ENCODE measurements at places on chromosomes 13 and 19.

DNA sequence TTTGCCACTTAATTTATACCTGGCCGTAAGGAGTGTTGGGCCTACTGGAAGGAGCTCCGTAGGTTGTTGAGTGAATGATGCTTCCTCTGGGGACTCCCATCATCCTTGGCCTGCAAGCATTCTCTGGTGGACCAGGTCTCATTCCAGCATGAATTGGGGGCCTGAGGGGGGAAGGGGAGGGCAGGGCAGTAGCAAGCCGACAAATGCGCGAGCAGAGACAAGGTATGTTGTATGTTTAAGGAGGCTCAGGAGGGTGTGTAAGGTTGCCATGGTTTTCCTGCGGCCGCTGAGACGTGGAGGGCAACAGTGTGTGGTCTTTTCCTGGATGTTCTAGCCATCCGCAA, 749 bp downstream of the ZNF264 start:
- no peak for DNase-seq

DNA sequence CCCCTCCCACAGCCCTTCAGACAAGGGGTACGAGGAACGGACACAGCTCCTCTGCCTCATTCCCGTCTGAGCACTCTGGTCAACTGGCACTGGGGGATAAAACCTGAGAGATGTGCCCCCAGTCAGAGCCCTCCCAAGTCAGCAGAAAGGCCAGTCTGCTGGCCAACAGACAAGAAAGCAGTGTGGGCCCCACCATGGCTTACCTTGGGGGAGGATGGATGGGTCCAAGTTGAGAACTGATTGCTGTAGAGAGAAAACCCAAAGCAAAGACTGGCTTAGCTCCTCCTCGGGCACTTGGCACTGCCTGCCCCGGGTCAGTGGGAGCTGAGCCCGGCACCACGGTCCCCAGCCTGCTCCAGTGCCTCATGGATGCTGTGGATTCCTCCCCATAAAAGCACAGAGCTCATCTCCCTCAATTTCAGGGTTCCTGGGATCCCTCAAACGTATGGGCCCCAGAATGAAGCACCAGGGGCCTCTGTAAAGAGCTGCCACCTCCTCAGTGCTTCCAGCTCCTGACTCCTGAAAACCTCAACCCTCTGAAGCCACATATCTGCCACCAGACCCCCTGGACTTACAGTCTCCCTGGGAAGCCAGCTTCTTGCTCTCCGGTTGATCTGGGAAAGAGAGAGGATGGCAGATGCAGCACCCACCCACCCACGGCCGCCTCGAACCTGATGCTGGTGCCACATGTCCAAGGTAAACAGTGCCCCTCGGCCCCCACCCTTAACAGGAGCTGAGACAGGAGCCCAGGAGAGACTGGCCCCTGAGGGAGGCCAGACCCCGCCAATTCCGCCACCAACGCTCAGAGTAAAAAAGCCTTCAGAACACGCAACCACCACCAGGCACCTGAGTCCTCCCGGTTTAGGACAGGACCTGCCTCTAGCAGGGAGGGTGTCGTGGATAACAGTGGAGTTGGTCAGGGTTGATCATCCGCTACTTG, 3.3 kb downstream of the KHSRP start:
- DNase-seq: no peak

- DNase-seq: no peak
These were observed 13.5 kb downstream of the ERICH4 start for GRCh38 chr19:41456342-41456918.

GRCh38 chr13:102597029-102597961, 509 bp downstream of the TPP2 start:
- peak; percentile 36 for DNase-seq

DNA sequence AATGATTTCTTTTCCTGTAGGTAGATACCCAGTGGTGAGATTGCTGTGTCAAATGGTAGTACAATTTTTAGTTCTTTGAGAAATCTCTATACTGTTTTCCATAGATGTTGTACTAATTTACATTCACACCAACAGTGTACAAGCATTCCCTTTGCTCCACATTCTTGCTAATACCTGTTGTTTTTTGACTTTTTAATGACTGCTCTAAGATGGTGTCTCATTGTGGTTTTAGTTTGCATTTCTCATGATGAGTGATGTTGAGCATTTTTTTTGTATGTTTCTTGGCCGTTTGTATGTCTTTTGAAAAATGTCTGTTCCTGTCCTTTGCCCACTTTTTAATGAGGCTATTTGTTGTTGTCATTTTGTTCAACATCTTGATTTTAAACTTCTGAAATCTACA, 103.3 kb downstream of the DGKH start:
- no peak for DNase-seq

DNA sequence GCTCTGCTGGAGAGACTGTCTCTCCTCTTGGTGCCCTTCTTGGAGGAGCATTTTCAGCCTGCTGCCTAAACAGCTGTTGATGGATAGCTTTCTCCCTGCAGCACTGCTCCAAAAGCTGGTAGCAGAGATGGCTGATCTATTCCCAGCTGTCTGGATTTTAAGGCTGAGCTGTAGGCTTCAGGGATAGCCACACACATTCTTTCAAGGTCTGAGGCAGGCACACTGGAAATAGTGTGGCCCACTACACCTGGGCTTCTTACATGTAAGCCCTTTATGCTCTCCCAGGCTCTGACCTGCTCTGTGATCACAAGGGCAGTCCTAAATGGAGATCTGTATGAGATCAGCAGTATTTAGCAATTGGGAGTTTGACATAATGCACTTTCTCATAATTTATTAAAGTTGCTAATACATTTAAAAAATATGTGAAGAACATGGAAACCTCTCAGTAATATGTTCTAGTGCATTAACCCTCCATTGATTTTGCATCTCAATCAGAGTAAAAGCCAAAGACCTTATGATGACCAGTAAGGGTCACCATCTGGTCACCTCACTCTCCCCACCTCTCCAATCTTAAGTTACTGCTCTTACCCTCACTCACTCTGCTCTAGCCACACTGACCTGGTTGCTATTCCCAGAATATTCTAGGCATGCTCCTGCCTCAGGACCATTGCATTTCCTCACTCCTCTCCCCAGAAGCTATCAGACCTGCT, 91.6 kb downstream of the MBNL2 start:
- no peak for DNase-seq

GRCh38 chr19:53917356-53917755, 8.3 kb downstream of the CACNG7 start:
- DNase-seq: no peak

- DNase-seq: no peak
These were observed 28.9 kb downstream of the ARHGEF7 start for GRCh38 chr13:111143865-111144540.

GRCh38 chr13:111920932-111921705, 145.8 kb upstream of the SOX1 start:
- no peak for DNase-seq

GRCh38 chr19:48480183-48480557, 11.0 kb downstream of the CYTH2 start:
- no peak for DNase-seq

DNA sequence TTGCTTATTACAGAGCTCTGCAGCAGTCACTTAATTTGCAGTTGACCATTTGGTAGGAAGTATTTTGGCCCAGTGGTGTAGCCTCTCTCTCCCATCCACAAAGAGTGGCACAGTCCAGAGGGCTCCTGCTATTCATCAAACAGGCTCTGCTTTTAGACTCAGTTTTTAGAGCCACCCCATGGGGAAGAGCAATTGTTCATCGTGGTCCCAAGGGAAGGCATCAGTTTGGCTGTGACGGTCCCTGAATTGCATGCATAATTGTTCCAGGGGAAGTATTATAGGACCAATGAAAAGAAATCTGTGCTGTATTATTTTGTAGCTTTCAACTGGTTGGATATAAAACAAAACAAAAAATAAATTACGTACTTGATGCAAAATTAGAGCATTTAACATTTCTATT, 799.0 kb downstream of the DACH1 start:
- no peak for DNase-seq

GRCh38 chr13:22077764-22078163, 406.9 kb downstream of the FGF9 start:
- no peak for DNase-seq

GRCh38 chr13:98879957-98880356, 97.9 kb downstream of the DOCK9 start:
- DNase-seq: no peak

DNA sequence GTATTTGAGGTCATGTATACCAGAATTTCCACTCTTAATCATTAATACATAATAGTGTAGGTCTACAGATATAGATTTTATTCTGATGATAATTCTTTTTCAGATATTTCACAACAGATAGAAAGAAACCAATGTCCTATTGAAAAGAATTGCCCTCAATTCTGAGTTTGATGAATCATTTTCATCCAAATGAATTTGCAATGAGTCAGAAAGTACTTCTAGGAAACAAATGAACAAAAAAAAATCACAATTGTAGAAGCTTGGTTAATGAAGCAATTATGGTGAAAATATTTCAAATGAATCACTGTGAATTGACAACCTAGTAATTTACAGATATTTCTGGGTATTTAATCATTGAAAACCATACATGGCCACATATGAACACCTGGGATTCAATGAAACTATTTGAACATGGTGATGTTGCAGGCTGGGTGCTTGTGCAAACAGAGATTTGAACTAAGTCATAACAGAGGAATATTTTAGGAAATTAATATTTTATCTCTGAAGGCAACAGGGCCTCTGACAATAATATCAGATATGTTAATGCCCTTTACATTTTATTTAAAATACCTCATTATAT, 360.9 kb downstream of the SLITRK5 start:
- no peak for DNase-seq

DNA sequence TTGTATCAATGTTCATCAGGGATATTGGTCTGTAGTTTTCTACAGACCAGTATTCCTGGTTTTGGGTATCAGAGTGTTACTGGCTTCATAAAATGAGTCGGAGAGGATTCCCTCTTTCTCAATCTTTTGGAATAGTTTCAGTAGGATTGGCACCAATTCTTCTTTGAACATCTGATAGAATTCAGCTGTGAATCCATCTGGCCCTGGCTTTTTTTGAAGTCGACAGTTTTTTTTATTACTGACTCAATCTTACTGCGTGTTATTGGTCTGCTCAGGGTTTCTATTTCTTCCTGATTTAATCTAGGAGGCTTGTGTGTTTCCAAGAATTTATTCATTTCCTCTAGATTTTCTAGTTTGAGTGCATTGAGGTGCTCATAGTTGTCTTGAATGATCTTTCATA, 11.4 kb downstream of the TEX26 start:
- DNase-seq: no peak

DNA sequence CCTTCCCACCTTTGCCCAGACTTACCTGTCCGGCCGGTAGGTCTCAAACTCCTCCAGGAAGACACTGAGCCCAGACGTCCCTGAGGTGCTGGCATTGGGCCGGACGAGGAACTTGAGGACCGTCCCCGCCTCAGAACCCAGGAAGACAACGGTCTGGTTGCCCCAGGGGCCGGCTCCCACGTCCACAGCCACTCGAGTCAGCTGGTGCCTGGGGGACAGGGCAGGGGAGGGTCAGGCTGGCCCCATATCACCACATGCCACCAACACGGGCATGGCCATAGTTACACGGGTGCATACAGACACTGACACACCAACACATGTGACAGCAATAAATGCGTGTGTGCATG, 8.4 kb upstream of the LRG1 start:
- no peak for DNase-seq

DNA sequence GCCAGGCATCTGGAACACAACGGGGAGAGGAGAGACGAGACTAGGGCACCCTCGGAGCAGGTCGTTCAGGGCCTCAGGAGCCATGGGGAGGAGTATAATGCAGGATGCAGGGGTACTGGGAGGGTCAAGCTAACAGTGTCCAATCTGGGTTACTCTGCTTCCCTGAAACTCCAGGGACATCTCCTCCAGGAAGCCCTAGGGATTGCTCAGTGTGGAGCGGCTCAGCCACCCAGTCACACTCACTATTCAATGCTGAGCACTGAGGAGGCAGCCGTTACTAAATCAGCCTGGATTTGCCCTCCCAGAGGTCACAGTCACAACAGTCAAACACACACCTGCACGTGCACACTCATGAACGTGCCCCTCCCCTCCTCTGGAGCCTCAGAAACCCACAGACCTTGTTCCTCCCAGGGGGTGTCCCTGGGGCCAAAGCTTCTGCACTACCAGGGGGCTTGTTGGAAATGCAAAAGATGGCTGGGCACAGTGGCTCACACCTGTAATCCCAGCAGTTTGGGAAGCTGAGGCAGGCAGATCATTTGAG, 6.9 kb upstream of the FOSB start:
- no peak for DNase-seq

- DNase-seq: no peak
These were observed 2.7 kb upstream of the SNAPC2 start for GRCh38 chr19:7917267-7918061.

GRCh38 chr13:29906432-29907011, 56.1 kb upstream of the UBL3 start:
- no peak for DNase-seq

DNA sequence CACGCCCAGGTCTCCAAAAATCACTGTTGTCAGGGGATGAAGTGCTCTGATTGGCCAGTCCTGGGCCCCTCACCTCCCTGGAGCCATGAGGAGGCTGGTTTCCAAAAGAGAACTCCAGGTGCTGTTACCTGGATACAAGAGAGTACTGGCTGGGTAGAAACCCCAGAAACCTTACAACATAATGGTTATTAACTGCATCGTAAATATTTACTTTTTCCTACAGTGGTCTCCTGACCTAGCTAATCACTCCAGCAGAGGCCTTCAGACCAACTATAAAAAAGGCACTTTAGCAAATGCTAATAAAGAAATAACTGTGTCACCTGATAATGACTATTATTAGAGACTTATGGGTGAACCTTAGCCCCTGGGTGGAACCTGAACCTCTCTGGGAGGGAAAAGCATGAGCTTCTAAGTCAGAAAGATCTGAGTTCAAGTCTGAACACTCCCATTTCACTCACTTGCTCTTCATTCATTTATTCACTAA, 1.5 kb upstream of the IGSF23 start:
- DNase-seq: no peak

GRCh38 chr13:51101636-51102235, 9.3 kb downstream of the C13orf42 start:
- no peak for DNase-seq

GRCh38 chr19:29596885-29597525, 9.1 kb upstream of the POP4 start:
- DNase-seq: no peak

DNA sequence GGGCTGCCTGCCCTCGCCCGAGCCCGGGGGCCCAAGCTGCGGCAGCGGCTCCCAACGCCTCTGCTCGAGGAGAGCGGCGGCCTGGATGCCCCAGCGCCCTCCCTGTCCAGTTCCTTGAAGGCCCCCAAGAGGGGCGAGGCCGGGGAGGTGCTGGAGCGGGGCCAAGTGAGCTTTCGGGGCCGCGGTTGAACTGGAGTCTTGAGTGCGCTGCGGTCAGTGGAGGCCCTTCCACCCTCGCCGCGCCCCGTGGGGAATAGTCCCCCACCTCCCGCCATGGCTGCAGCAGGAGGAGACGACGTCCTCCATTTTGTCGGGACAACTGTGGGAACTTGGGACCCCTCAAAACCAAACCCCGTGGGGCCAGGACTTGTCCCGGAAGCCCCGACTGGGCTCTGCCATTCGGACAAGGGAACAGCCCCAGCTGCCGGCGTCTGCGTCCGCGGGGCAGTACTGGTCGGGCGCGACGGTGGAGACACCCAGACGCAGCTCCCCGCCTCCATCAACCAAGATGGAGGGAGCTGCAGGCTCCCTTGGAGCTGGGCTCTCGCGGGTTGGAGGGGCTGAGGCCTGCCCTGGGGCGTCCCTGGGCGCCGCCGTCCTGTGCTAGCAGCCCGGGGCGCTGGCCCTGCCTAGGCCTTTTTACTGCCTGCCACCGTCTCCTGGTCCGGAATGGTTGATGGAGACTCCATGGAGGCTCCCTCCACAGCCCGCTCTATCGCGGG, 736 bp upstream of the ZMYM5 start:
- DNase-seq: peak; percentile 65

- DNase-seq: no peak
These were observed 11.1 kb downstream of the ZC3H13 start for GRCh38 chr13:46041419-46041839.

Data from K562 (cell line).